Left ventricle myocardium superior (tissue), 1 donor: ENCODE measurements at places on chromosomes 1 and 21. TPM values are rescaled to one million over a fixed set of nuclear protein-coding genes. Genes with fewer than 3 reads are reported as not detected.
A peak's percentile ranks its signal among the peaks of the same experiment; 100 is the strongest.

Gene CD1B
- total RNA-seq = not detected

GRCh38 chr21:43305336-43305665 lies 121.6 kb downstream of the SIK1 start:
- no peak for DNase-seq

Gene ARMH1
- 0.92 TPM for total RNA-seq

DNA sequence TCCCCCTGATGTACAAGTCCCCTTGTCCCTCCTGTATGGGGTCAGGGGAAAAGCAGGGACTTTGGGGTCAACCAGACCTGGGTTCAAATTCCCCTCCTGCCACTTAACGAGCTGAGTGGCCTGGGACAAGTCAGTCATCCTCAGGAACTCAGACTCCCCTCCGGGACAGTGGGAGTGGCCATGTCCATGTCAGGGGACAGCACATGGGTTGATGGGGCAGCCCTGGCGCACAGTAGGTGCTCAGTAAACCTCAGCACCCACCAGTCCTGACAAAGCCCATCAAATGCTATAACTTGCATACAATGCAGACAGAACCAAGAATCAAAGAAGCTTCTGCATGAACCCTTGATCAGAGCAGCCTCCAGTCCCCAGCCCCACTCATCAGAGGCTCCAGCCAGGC lies 30.0 kb downstream of the MATN1 start:
- DNase-seq = no peak

GRCh38 chr1:37124501-37124900 lies 90.2 kb upstream of the GRIK3 start:
- no peak for DNase-seq

Gene SYT11
- total RNA-seq = 6.6 TPM

- DNase-seq = no peak
Measured at GRCh38 chr21:31351438-31351837, 7.4 kb upstream of the TIAM1 start.

DNA sequence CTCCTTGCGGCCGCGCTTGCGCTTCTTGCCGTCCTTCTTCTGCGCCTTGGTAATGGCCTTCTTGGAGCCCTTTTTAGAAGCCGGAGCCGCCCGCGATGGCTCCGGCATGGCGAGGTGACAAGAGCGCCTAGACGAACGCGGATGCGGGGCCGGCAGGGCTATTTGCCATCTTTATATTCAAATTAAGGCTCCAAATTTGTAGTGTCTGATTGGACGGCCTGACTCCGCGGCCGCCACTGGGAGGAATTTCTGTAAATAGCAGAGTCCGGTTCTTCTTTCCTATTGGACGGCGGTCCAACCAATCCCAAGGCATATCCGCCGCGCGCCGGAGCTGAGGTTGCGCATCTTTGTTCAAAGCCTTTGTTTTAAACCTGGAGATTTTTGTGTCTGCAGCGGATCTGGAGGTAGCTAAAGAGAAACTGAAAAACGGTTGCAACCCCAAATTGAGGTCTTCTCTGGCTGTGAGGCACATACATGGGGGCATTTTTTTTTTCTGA lies 22.6 kb upstream of the RNF187 start:
- DNase-seq = peak; percentile 72
